Lung (tissue), 17 donors: ENCODE measurements at places on chromosomes 4 and X. TPM values are rescaled to one million over a fixed set of nuclear protein-coding genes. Genes with fewer than 3 reads are reported as not detected.
A peak's percentile ranks its signal among the peaks of the same experiment; 100 is the strongest.

The BEX1 gene
- total RNA-seq: 0.89 TPM

DNA sequence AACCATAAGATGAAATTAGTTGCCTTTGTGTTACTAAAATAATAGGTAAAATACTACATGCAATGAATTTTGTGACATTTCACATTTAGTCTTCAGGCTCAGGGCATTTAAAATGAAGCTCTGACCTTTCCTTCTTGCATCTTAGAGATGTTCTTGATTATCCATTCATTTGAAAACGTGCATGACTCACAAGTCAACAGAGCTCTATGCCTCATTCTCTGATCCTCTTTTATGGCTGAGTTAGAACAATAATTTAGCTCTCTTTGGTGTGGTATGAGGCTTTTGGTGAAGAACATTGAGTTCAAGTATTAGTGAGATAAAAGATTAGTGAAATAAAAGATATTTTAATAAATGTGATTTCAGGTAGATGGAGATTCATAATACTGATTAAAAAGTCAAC, 66.5 kb downstream of the TIGD2 start:
- H3K27me3 ChIP-seq: peaks cover 9% of the 10 kb centered on the region
- no peak overlapping the region for H3K27ac ChIP-seq
- no peaks in the 10 kb centered on the region for H3K4me1 ChIP-seq
- no peaks in the 10 kb centered on the region for H3K36me3 ChIP-seq
- no peak overlapping the region for H3K4me3 ChIP-seq

The SOX3 gene
- total RNA-seq: 0.09 TPM

The NLGN4X gene
- total RNA-seq: 1.4 TPM

- peak; percentile 44 for DNase-seq
- H3K36me3 ChIP-seq: no peaks in the 10 kb centered on the region
- no peaks in the 10 kb centered on the region for H3K27me3 ChIP-seq
Observed at GRCh38 chr4:9703391-9703790, 78.0 kb upstream of the DRD5 start.

The MAGEA9B gene
- not detected for total RNA-seq

- DNase-seq: peak; percentile 97
- H3K27me3 ChIP-seq: no peaks in the 10 kb centered on the region
- peaks cover 26% of the 10 kb centered on the region for H3K4me1 ChIP-seq
Observed at GRCh38 chr4:123396307-123397143, at the start of gene SPRY1. Gene SPRY1, plus strand, starts transcription at chr4:123396795. Its CDS starts 4,797 bp downstream, at chr4:123401592.

The ESX1 gene
- total RNA-seq: not detected

- no peak for DNase-seq
- peaks cover 4% of the 10 kb centered on the region for H3K36me3 ChIP-seq
- peaks cover 8% of the 10 kb centered on the region for H3K27me3 ChIP-seq
- H3K4me1 ChIP-seq: no peaks in the 10 kb centered on the region
- no peak overlapping the region for H3K27ac ChIP-seq
Observed at GRCh38 chrX:101391831-101392230, 1.0 kb downstream of the RPL36A start.

The ETDB gene
- not detected for total RNA-seq

The DGAT2L6 gene
- not detected for total RNA-seq

DNA sequence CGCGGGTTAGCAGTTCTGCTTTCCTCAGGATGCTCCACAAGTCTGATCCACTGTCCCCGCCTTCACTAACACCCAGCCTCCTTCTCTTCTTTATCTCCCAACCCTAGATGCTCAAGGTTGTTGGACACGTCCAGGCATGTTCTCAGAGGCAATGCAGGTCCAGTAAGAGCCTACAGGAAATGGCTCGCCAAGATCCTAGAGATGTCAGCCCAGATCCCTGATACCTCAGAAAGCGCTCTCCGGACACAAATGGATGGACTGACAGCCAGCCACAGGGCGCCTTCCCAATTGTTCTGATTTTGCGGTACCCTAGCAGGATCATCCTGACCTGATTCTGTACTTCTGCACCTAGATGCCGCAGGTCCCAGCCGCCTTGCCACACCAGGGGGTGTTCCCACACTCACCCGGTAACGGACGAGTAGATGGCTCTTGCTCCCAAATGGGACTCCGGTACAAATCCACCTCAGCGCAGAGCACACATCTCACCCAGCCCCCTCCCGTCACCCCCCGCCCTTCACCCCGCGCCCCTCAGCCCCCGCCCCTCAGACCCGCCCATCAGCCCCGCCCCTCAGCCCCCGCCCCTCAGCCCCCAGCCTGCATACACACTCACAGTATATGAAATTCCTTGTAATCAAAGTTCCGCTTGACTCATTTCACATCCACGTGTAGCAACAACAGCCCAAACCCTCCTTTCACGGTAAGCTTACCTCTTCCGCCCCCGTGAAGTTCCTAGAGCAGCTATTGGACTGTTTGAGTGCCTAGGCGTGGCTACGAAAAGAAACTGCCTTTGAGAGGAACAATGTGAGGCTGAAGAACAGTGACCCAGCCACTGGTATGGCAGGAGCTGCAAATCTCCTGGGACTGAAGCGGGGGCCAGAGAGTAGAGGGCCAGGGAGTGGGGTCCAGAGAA, at the start of gene EDA2R:
Gene EDA2R (minus strand): TSS at position 488 of the 910 bp plus-strand sequence. CDS start 23,058 bp downstream, outside the sequence.
- H3K36me3 ChIP-seq: no peaks in the 10 kb centered on the region
- no peak within 1 kb of the TSS for H3K4me3 ChIP-seq
- peak; percentile 52 for DNase-seq
- H3K27me3 ChIP-seq: no peaks in the 10 kb centered on the region

The CT83 gene
- not detected for total RNA-seq

DNA sequence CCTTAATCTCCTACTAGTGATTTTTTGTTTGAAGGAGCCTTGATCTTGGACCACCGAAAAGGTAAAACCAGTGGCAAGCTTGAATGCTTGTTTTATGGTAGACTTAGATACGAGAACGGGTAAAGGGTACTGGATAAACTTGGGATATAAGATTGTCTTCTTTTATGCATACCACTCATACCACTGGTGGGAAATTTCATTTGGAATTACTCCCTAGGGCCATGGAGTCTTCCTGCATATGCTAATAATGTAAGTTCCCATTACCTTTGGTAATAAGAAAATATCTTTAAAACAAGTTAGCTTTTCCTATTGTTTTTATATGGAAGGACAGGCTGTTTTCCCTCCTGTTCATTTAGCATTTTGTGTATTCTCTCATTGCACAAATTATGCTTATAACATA, 11.7 kb downstream of the SMARCAD1 start:
- no peak for DNase-seq
- no peak overlapping the region for H3K4me3 ChIP-seq
- H3K4me1 ChIP-seq: no peaks in the 10 kb centered on the region
- H3K27me3 ChIP-seq: no peaks in the 10 kb centered on the region
- H3K27ac ChIP-seq: no peak overlapping the region

- no peak for DNase-seq
- no peak overlapping the region for H3K4me3 ChIP-seq
- H3K27me3 ChIP-seq: no peaks in the 10 kb centered on the region
- no peak overlapping the region for H3K27ac ChIP-seq
- no peaks in the 10 kb centered on the region for H3K36me3 ChIP-seq
Observed at GRCh38 chrX:49960061-49960460, 37.7 kb downstream of the CLCN5 start.

DNA sequence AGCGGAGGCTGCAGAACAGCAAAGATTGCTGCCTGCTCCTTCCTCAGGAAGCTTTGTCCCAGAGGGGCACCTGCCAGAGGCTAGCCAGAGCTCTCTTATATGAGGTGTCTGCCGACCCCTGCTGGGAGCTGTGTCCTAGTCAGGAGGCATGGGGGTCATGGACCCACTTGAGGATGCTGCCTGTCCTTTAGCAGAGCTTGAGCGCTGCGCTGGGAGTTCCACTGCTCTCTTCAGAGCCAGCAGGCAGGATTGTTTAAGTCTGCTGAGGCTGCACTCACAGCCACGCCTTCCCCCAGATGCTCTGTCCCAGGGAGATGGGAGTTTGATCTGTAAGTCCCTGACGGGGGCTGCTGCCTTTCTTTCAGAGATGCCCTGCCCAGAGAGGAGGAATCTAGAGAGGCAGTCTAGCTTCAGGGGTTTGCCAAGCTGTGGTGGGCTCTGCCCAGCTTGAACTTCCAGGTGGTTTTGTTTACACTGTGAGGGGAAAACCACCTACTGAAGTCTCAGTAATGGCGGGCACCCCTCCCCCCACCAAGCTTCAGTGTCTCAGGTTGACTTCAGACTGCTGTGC, 10.9 kb downstream of the DCK start:
- H3K27me3 ChIP-seq: no peaks in the 10 kb centered on the region
- H3K27ac ChIP-seq: no peak overlapping the region
- DNase-seq: no peak
- H3K4me3 ChIP-seq: no peak overlapping the region
- no peaks in the 10 kb centered on the region for H3K36me3 ChIP-seq
- no peaks in the 10 kb centered on the region for H3K4me1 ChIP-seq

GRCh38 chr4:76957004-76957738, 7.6 kb downstream of the SEPTIN11 start:
- H3K4me1 ChIP-seq: peaks cover 4% of the 10 kb centered on the region
- no peak overlapping the region for H3K27ac ChIP-seq
- no peak overlapping the region for H3K4me3 ChIP-seq
- no peaks in the 10 kb centered on the region for H3K27me3 ChIP-seq
- no peaks in the 10 kb centered on the region for H3K36me3 ChIP-seq
- DNase-seq: peak; percentile 40

The DCAF16 gene
- 24.3 TPM for total RNA-seq

The TRIM75 gene
- total RNA-seq: not detected

GRCh38 chrX:17077361-17077760, 130.9 kb downstream of the REPS2 start:
- no peak overlapping the region for H3K27ac ChIP-seq
- peaks cover 6% of the 10 kb centered on the region for H3K4me1 ChIP-seq
- peaks cover 25% of the 10 kb centered on the region for H3K27me3 ChIP-seq
- no peak for DNase-seq

The VCX3B gene
- total RNA-seq: not detected

The IL13RA1 gene
- total RNA-seq: 61.1 TPM

The ENPEP gene
- 5.3 TPM for total RNA-seq

GRCh38 chr4:17616283-17616682, 1.8 kb downstream of the MED28 start:
- no peak overlapping the region for H3K27ac ChIP-seq
- peaks cover 17% of the 10 kb centered on the region for H3K4me1 ChIP-seq
- H3K36me3 ChIP-seq: peaks cover 20% of the 10 kb centered on the region

The XG gene
- 0.55 TPM for total RNA-seq

The CFAP99 gene
- total RNA-seq: 12.1 TPM

DNA sequence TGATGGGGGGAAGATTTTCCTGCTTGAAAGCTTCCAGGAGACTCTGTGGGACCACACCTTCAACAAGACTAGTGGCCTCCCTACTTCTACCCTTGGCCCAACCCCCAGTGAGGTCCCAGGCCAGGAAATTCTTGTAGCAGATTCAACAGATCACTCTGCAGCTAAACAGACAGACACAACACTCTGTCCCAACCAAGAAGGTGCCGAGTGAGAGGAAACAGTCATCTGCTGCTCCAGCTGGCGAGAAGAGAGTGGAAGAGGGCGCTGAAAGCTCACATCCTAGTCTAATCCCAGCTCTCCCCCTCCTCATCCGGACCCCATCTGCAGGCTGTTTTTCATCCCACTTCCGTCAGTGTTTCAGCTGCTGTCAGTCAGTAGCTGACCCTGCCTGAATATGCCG, 63.4 kb downstream of the CHRDL1 start:
- H3K4me1 ChIP-seq: no peaks in the 10 kb centered on the region
- peaks cover 3% of the 10 kb centered on the region for H3K27me3 ChIP-seq
- no peak overlapping the region for H3K27ac ChIP-seq
- peak; percentile 87 for DNase-seq
- no peak overlapping the region for H3K4me3 ChIP-seq

DNA sequence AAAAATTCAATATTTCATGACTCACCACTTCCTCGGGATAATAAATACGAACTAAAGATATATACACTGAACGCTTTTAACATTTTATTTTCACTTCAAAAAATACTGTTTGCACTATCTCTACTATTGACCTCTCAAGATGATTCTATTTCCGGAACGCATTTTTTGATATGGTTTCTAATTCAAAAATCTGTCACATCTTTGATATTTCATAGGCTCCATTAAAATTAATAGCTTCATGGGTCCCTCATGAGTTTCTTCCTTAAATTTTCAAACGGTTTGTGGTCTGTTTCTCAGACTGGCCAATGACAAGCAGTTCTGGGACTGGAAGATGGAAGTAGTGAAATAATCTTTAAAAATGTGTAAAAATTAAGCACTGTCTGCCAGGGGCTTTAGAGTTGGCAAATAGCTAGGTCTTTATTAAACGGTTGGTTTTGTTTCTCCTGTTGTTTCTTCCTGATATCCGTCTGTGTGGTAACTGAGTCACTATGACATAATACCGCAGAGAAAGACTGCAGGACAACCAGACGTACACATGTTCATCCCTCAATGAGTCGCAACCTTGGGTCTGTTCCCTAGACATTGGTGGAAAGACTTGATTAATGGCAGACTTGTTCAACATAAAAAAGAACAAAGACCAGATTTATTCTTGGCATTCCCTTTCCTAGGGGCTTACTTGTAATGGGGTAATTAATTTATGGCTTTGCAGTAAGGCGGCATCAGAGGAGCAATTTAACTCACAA, 133.8 kb downstream of the PALLD start:
- peaks cover 13% of the 10 kb centered on the region for H3K4me1 ChIP-seq
- H3K4me3 ChIP-seq: no peak overlapping the region
- no peak for DNase-seq
- no peak overlapping the region for H3K27ac ChIP-seq
- H3K27me3 ChIP-seq: no peaks in the 10 kb centered on the region

The MAGEE2 gene
- 0.18 TPM for total RNA-seq

DNA sequence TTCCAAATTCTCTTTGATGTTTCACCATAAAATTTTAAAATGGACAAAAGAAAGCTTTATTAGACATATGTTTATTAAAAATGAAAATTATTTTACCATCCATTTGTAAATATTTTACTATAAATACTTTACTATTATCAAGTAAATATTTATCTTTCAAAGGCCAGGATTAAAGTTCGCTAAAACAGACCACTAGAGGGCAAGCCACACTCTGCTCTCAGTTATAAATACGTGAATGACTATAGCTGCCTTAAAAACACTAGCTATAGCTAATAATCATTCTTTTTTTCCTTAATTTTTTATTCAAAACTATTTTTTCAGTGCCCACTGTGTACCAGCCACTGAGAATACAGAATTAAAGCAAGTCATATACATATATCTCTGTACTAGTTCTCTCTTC, 38.6 kb downstream of the UNC5C start:
- no peaks in the 10 kb centered on the region for H3K27me3 ChIP-seq
- H3K27ac ChIP-seq: no peak overlapping the region
- DNase-seq: no peak

The FAM200B gene
- 19.3 TPM for total RNA-seq

DNA sequence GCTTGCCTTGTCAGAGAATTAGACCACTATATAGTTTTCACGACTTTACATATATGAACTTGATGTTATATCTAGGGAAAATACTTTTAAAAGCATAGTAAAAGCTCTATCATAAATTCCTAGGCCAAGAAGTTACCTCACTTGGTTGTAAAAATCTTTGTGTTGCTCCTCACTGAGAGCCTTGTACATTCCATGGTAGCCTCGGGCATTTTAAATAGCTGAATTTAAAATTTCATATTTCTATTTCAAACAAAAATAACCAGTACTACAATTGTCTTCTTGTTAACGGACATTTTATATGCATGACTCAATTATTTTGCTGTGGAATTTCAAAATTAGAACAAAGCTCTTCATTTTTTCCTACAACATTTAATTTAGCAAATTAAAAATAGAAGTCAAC, 107.6 kb downstream of the MID1 start:
- no peaks in the 10 kb centered on the region for H3K27me3 ChIP-seq
- H3K4me3 ChIP-seq: no peak overlapping the region
- no peak overlapping the region for H3K27ac ChIP-seq
- H3K4me1 ChIP-seq: no peaks in the 10 kb centered on the region

The CENPVL1 gene
- not detected for total RNA-seq

The SPANXC gene
- not detected for total RNA-seq

The TMPRSS11F gene
- not detected for total RNA-seq

- no peak for DNase-seq
- H3K27me3 ChIP-seq: no peaks in the 10 kb centered on the region
- no peak overlapping the region for H3K4me3 ChIP-seq
- no peak overlapping the region for H3K27ac ChIP-seq
- no peaks in the 10 kb centered on the region for H3K4me1 ChIP-seq
Observed at GRCh38 chrX:79130857-79131256, 13.6 kb upstream of the GPR174 start.
